ENCODE measurements at places on chromosomes 3 and 15. TPM values are rescaled to one million over a fixed set of nuclear protein-coding genes. Genes with fewer than 3 reads are reported as not detected.

GRCh38 chr3:13818919-13819318, 61.0 kb downstream of the WNT7A start:
- DNase-seq: no peak

GRCh38 chr3:52222319-52223221, 2.9 kb downstream of the TLR9 start:
- no peak for DNase-seq

GRCh38 chr3:46884929-46885328, 7.4 kb downstream of the PTH1R start:
- DNase-seq: no peak

GRCh38 chr3:44511238-44511566, 33.7 kb upstream of the ZNF445 start:
- no peak for DNase-seq

- DNase-seq: no peak
Observed at GRCh38 chr3:23657647-23658046, 148.1 kb upstream of the UBE2E1 start.

DNA sequence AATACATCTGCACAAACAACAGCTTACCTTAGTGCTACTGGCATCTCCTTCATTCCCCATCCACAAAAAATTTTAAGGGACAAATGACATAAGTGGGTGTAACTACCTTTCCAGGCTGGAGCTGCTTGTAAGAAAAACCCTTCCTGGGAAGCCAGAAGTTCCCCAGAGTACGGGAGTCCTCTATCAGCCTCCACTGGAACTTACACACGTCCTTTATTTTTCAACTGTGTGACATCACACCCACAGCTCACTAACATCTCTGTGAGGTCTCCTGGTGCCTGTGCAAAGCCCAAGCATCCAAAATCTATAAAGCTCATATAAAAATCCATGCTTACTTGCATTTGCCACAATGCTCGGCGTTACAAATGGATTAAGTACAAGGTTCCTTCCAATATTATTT, 27.6 kb downstream of the LRIG1 start:
- DNase-seq: no peak

- DNase-seq: no peak
Observed at GRCh38 chr15:69141286-69141701, 19.1 kb upstream of the GLCE start.

DNA sequence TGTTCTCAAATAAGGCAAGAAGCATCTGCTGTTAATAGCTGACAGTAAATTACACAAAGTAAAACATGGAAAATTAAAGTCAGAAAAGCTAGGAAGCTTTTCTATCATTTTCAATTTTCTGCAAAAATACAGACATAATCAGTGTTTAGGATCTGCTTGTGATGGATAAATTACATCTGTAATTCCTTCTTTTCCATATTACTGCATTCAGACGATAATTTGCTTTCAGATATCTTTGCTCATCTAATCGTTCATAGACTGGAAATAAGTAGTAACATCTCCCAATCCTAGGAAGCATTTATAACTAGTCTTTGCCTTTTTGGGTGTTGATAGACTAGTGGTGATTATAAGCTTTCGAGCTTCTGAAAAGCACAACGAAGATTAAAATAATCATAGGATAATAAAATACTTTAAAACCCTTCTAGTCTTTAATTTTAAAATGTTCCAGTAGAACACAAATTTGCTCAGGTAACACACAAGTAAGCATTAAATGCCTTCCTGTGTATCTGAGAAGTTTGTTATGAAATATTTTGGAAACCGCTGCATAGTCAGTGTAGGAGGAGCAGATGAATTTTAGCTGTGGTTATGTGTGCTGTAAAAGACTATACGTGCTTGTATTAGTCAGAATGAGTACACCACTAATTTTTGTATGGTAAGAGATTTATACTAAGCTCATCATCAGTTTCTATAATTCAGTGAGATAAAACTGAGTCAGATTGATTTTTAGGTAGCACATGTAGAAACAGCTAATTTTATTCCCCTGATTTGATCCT, 41.0 kb downstream of the MBNL1 start:
- DNase-seq: peak; percentile 27

- DNase-seq: no peak
Observed at GRCh38 chr15:54803987-54804386, 392.8 kb downstream of the RSL24D1 start.

RABL3 gene
- total RNA-seq: 34.9 TPM

CP gene
- not detected for total RNA-seq
